Body of pancreas (tissue), 4 donors: ENCODE measurements at places on chromosomes 12 and 14.

DNA sequence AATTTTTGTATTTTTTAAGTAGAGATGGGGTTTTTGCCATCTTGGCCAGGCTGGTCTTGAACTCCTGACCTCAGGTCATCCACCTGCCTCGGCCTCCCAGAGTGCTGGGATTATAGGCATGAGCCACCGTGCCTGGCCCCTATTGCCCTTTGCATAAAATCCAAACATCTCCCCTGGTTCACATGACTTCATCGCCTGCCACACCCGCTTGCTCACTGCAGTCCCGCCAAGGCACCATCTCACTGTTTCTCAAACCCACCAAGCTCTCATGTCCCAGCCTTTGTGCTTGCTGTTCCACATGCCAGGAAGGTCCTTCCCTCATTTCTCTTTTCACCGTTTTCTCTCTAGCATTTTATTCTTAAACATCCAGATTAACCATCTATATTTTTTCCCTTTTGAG lies 9.7 kb downstream of the RHOF start:
- DNase-seq = no peak

GRCh38 chr12:55935738-55936151 lies 4.8 kb downstream of the DGKA start:
- DNase-seq = peak; percentile 9

DNA sequence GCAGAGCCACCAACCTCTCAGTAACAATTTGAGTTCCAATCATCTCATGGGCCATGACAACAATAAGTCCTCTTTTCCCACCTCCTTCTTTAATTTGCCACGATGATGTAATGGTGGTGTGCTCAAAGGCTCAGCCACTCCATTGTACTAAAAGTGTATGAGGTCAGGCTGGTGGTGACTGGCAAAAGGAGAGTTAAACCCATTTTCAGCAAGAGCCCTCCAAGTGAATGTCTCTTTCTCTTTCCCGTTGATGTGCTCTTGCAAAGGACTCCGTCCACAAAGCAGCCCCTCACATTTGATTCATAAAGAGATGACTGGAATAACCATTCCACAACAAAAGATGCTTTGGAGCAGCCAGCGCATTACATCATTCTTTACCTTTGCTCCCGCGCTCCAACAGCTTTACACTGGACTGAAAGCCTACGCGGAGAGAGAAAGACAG lies 41.6 kb downstream of the DUSP16 start:
- no peak for DNase-seq

GRCh38 chr14:22556021-22556989 lies 32.7 kb downstream of the DAD1 start:
- DNase-seq = no peak

DNA sequence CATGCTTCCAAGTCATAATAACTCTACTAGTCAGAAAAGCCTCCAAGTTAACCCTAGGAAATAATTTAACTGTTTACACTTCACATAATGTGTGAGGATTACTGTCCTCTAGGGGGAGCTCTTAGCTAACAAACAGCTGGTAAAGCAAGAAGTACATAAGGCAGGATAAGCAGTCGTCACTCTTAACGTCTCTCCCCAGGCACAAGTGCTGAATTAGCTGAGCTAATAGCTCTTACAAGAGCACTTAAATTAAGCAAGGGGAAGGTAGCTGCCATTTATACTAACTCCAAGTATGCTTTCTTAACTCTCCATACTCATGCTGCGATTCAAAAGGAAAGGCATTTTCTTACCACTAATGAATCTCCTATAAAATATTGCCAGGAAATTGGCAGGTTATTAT lies 79.3 kb upstream of the TSPAN11 start:
- DNase-seq = peak; percentile 11

- DNase-seq = no peak
Measured at GRCh38 chr14:93765155-93765554, 23.1 kb downstream of the PRIMA1 start.

- no peak for DNase-seq
Measured at GRCh38 chr12:56300644-56301464, 724 bp upstream of the CS start.

- DNase-seq = no peak
Measured at GRCh38 chr14:61116369-61116768, 135.3 kb downstream of the SLC38A6 start.

DNA sequence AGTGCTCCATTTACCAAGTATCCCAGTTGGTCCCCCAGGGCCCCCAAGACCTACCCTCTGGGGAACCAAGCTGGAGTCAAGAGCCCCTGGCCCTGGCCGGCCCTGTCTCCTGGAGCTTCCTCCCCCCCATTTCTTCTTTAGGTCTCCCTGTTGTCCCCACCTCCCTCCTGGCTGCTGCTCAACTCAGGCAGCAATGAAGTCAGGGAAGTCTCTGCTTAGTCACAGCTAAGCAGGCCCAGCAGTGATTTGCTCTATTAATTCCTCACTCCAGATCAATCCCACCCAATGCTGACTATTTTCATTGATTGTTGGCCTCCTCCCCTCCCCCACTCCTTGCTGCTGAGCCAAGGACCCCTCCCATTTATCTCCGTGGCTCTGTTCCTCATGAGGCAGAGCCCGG lies 28.3 kb downstream of the VSX2 start:
- no peak for DNase-seq

- no peak for DNase-seq
Measured at GRCh38 chr14:92696366-92696765, 52.1 kb downstream of the LGMN start.

DNA sequence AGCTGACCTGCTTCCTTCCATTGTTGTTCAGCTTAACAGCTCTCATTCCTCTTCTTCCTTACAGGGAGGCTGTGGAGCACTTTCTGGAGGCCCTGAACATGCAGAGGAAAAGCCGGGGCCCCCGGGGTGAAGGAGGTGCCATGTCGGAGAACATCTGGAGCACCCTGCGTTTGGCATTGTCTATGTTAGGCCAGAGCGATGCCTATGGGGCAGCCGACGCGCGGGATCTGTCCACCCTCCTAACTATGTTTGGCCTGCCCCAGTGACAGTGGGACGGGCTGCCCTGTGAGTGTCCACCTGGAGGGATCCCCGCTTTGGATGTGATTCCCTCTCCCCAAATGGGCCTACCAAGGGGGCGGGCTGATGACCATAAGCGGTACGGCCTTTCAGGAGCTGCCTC lies 20.5 kb downstream of the PEX5 start:
- DNase-seq = no peak

DNA sequence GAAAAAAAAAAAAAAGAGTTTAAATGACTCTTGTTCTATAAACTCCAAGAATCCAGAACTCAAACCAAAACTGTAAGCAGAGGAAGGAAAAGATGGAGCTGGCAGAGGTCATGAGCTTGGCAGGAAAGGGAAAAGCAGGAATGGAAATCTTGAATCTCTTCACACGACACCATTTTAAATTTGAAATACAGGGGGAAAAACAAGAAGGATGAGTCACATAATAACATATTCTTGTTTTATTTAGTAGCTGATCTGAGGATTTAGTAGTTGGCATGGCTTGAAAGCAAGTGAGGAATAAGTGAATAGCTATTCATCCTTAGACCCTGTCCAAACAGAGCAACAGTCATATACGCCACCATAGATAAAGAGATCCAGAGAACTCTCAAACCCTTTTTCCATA lies 35.0 kb downstream of the EPS8 start:
- DNase-seq = no peak

DNA sequence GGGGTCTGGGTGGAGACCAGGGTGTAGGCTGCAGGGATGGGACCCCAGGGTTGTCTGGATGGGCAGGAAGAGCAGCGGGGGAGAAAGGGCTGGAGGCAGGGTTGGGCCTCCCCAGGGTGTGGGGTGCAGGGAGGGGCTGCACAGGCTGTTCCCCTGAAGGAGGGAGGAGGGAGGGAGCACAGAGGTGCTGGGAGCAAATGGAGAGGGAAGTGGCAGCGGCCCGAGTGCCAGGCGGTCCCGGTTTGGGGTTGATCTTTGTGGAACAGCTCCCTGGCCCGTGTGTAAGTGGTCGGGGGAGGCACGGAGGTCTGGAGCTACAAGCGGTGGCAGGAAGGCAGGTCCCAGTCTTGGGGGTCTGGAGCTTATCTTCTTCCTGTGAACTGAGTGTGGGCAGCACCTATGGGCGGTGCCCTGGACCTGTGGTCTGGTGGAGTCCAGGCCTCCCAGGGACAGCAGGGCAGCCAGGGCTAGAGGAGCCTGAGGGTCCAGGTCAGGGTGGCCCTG lies 391.6 kb downstream of the TMEM121 start:
- DNase-seq = no peak

DNA sequence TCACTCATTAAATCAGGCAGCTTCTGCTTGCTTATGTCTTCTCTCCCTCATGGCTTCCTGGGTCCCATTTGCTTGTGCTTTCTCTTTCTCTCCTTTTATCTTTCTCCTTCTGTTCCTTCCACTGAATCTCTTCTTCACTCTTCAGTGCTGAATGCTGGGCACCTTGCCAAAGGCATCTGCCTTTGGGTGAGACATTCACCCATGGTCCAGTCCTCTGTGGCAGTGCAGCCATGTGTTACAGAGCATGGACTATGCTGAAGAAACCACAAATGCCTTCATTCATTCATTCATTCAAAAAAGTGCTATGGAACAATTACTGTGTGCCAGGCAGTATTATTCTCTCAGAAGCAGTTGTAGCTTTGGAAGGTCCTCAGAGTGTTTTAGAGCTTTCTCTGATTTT lies 344.4 kb upstream of the STXBP6 start:
- DNase-seq = no peak

DNA sequence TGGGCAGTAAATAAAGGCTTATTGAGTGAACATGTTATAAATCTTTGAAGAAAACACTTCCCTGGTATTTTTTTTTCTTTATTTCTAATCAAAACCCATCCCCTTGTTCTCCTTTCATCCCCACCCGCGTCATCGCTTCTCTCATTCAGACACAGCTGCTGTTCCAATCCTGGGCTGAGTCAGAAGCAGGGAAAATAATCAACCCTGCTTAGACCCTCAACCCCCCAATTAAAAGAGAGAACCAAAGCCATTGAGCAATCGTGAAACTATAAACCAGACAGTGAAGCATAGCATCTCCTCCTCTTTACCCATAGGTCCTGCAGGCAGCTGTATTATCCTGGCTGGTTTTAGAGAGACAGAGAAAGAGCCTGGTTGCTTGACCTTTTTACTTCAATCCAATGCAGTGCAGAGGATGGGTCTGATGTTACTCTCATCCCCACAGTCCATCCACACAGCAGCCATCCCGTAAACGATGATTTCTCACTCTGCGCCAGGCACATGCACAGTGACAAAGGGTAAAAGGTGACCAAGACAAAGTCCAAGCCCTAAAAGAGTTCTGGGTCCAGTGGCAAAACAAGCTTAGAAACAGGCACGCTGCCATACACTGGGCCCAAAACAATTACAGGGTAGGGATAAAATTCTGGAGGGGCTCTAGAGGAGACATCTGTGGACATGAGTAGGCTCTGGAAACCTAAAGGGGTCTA lies 238.3 kb downstream of the GALC start:
- no peak for DNase-seq

DNA sequence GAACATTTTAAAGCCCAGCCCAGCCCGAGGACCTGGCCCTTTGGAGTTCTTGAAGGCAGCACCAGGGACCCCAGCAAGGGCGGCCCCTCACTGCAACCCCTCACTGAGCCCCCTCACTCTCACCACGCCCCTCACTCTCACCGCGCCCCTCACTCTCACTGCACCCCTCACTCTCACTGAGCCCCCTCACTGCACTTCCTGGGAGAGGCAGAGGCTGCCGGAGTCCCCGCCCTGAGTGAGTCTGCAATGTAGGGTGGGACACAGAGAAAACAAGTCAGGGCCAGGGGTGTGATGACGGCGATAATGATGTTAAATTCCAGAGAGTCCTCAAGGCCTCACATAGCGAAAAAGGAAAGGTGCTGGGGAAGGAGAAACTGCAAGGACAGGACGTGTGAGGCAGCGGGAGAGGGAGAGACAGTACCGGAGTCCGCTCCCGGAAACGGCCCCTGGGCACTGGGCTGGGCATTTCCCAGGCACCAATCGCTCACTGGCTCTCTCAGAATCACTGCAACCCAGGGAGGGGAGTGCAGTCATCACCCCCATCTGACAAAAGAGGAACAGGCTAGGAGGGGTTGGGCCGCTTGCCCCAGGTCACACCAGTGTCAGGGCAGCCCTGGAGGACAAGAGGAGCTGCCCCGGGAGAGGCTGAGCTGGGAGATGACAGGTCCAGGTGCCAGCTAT lies 24.9 kb downstream of the CCDC88C start:
- DNase-seq = no peak

- no peak for DNase-seq
Measured at GRCh38 chr12:123591702-123592481, 7.5 kb downstream of the TMED2 start.

DNA sequence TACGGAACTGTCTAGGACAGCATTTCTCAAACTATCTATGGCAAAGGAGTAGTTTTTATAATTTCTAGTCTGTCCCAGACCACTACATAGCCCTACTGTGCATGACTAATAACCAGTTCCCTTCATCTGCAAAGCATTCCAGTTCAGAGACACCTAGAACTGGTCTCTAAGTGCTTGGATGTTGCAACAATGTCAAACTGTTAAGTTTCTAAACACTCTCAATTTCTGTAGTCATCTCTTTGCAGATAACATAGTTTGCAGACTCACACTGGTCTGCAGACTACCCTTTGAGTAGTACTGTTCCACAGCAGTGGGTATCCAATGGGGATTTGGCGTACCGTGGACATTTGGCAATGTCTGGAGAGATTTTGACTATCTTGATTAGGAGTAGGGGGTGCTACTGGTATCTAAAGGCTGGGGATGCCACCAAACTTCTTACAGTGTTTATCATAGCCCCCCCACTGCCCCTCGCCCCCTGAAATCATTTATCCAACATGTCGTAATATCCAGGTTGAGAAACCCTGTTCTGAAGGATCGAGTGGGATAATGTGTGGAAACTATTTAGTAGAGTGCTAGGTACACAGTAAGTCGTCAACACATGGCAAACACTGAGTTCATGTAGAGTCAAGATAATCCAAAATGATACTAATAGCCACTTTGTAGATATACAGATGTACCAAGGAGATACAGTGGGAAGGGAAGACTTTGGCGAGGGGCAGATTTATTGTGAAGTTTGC lies 1.7 kb downstream of the C12orf76 start:
- no peak for DNase-seq

- no peak for DNase-seq
Measured at GRCh38 chr14:102513899-102514772, 4.6 kb upstream of the ANKRD9 start.

DNA sequence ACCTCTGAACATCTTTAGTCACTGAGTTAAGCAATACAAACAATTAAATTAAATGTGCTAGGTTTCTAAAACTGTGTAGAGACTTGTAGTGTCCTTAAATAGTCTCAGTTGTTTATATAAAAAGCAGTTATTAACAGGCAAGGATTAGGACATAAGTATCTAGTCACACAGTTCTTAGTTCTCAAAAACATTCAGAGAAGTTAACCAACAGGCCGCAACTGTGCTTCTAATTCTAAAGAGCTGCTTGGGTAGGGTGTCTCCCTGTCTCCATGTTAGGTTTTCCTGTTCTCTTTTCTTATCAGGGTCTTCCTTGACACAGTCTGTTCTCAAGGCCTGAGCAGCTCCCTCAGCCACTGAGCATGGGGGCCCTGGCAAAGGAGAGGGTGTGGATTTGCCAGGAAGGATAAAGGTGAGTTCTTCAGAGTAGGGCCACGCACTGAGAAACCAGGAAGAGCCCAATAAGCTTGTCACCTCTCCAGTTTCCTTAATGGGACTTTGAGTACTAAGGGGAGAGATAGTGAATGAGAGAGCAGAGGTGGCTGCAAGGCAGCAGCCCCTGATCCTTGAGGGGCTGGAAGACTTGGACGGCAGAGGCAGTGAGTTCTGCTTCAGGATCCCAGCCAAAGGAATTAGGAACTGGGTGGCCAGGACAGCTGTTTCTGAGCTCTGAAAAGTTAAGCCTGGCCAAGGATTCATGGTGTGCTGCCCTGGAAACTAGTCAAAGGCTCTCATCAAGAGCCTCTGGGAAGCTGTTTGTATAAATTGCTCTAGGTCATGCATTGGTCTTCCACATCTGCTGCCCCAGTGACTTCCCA lies 177.3 kb downstream of the MYRFL start:
- no peak for DNase-seq
